Left ventricle myocardium superior (tissue), 1 donor: ENCODE measurements at places on chromosomes 1 and 21. TPM values are rescaled to one million over a fixed set of nuclear protein-coding genes. Genes with fewer than 3 reads are reported as not detected.

DNA sequence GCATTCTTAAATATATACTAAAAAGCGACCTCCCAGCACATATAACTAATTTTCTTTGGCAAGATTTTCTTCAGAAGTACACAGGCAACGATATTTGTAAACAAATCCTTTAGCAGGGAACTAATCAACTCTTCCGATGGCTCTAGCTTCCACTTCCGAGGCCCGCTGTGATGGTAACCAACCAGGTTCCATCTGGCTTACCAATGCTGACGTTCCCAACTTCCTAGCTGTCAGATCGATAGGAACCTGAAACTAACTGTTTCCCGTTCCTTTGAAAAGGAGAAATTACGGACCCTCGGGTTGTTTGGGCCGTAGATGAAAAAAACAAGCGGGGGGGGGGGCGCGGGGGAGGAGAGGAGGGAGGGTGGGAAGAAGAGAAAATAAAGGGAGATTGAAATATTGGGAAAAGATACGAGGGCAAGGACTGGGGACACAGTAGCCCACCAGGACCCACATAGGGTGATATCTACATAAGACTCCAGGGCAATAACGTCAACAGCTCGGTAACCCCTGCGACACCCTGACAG, 513 bp downstream of the GTF2B start:
- no peak for DNase-seq

DNA sequence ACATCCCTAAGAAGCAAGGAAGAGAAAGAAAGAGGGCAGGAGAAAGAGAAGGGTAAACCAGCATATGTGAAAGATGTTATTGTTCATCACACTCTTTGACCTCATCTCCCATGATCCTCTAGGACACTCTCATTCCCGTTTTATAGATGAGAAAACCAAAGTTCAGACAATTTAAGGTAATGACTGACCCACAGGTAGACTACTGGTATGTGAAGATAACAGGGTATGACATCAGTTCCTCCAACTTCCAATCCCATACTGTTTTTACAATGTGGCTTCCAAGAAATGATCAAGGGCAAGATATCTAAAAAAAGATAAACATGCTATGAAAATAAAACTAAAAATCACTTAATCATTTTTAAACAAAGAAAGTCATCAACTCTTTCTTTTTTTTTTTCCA, 95.2 kb upstream of the TNFSF4 start:
- DNase-seq = no peak

PCBP3 gene
- total RNA-seq = 2.7 TPM

DNA sequence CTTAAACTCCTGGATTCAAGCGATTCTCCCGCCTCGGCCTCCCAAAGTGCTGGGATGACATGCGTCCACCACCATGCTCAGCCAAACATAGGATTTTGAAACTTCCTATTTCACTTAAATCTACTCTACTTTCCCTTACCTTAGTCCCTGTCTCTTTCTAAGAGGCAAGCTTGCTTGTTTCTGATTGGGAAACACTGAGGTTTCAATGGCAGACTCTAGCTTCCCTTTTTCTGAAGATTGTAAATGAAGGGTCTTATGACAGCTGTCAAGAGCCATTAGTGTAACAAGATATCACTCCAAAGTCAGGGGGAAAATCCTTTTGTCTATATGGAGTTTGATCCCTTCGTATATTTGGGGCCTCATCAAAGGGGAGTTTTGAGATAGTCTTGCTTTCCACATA, 23.5 kb upstream of the LMO4 start:
- DNase-seq = no peak

GRCh38 chr1:91851130-91852010, 34.6 kb downstream of the TGFBR3 start:
- peak; percentile 96 for DNase-seq

GRCh38 chr1:195933835-195934234, 674.4 kb downstream of the KCNT2 start:
- DNase-seq = no peak

NR1I3 gene
- total RNA-seq = not detected
